SJSA1 (cell line): ENCODE measurements at places on chromosomes 16 and 17. TPM values are rescaled to one million over a fixed set of nuclear protein-coding genes. Genes with fewer than 3 reads are reported as not detected.

GRCh38 chr17:16652847-16653366 lies 743 bp downstream of the ZNF624 start:
- peak; percentile 1 for DNase-seq

DNA sequence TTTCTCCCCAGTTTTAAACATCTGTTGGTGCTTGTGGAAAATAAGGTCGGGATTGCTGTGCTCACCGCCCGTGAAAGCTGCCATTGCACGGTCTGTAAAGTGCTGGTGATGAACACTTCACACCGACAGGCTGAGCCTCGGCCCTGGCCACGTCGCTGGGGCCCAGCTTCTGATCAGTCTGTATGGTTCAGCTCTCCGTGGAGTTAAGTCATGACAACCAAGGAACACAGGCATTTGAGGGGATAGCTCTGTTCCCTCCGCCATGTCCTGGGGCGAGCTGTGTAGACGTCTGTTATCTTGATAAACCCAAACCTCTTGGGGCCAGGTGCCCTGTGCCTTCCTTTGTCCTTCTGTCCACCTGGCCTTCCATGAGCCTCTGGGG lies 110.6 kb downstream of the METRNL start:
- DNase-seq, result no peak

- DNase-seq, result no peak
Observed at GRCh38 chr16:59213952-59214351, 479.8 kb upstream of the GOT2 start.

ETV4 gene
- total RNA-seq, result 7.2 and 16.8 TPM in 2 replicates

- no peak for DNase-seq
Observed at GRCh38 chr16:31200821-31201568, 1.6 kb downstream of the PYCARD start.

DNA sequence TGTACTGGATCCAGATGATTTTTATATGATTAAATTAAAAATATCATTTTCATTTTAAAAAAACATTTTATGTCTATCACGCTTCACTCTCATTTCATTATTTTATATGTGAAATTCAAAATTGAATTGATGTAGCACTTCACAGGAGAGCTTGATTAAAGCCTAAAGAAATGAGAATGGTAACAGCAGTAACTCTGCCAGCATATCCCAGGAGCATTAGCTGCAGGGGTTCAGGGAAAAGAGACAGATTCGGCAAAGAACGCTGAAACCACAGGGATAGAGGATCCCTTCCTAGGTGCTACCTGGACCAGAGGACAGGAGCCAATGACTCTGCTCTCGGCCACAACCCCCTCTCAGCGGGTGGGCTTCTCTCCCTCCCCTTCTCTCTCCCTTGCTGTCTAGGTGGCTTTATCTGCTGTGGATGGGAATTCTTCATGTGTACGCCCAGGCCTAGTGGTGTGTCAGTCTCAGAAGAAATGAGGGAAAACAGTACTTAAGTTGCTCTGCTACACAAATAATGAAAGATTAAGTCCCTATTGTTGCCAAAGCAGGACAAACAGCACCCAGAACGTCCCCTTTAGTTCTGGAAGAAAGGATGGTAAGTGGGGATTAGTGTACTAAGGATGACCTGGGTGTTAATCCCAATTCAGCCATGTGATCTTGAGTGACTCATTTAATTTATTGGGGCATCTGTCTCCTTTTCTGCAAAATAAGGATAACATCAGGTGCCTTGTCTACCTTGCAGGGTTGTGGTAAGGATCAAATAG lies 123.3 kb downstream of the CDK5R1 start:
- DNase-seq, result no peak
